Thoracic aorta (tissue), 2 donors: ENCODE measurements at places on chromosomes 5 and 9.

- H3K27ac ChIP-seq = no peak overlapping the region
- no peaks in the 10 kb centered on the region for H3K36me3 ChIP-seq
- no peaks in the 10 kb centered on the region for H3K27me3 ChIP-seq
- DNase-seq = no peak
- H3K4me3 ChIP-seq = no peak overlapping the region
Measured at GRCh38 chr5:96331210-96331609, 101.8 kb downstream of the PCSK1 start.

GRCh38 chr9:28289746-28290145 is 716.5 kb upstream of the C9orf72 start:
- no peak overlapping the region for H3K4me3 ChIP-seq
- no peaks in the 10 kb centered on the region for H3K4me1 ChIP-seq
- DNase-seq = no peak
- no peaks in the 10 kb centered on the region for H3K36me3 ChIP-seq

DNA sequence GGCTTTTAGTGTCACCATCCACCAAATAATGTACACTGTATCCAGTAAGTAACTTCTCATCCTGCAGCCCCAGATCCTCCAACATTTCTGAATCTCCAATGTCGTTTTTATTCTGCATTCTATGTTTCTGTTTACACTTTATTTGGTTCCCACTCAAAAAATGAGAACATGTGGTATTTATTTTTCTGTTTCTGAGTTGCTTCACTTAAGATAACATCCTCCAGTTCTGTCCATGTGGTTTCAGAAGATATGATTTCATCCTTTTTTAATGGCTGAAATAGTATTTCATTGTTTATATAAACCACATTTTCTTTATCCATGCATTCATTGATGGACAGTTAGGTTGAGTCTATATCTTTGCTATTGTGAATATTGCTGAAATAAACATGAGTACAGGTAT is 677.3 kb upstream of the FTMT start:
- H3K36me3 ChIP-seq = no peaks in the 10 kb centered on the region
- H3K4me1 ChIP-seq = no peaks in the 10 kb centered on the region
- no peaks in the 10 kb centered on the region for H3K27me3 ChIP-seq
- no peak overlapping the region for H3K4me3 ChIP-seq
- no peak for DNase-seq

DNA sequence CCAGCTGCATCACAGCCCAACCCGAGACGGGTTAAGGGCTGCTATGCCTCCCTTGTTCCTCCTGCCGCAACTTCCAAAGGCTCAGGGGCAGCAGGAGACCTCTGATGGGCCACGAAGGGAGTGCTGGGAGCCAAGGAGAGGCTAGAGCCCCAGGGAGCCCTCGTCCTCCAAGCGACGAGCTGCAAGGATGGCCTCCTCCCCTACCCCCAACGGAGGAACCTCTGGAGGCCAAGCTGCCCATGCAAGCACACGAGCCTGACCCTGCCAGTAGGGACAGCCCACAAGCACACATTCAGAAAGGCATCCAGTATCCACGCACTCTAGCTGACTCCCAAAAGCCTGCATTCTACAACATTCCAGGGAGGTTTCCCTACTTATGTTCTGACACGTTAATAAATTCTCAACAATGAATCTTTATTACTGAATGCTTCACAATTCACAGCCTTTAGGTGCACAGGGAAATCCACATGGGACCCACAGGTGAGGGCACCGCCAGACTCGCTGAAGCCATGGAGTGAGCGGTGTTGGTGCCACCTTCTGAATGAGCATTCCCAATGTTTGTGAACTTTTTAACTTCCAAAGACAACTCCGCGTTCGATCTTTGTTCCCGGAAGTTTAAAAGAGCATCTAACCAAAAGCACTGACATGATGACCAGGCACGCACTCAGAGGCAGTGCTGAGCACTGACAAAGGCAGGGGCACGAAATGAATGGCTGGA is 28.7 kb downstream of the IPPK start:
- no peak for DNase-seq
- H3K27ac ChIP-seq = no peak overlapping the region
- H3K27me3 ChIP-seq = no peaks in the 10 kb centered on the region
- H3K36me3 ChIP-seq = peaks cover 45% of the 10 kb centered on the region
- H3K4me1 ChIP-seq = no peaks in the 10 kb centered on the region

- H3K27me3 ChIP-seq = no peaks in the 10 kb centered on the region
- DNase-seq = no peak
- no peaks in the 10 kb centered on the region for H3K4me1 ChIP-seq
- H3K27ac ChIP-seq = no peak overlapping the region
Measured at GRCh38 chr5:97338729-97339128, 155.7 kb upstream of the RIOK2 start.

DNA sequence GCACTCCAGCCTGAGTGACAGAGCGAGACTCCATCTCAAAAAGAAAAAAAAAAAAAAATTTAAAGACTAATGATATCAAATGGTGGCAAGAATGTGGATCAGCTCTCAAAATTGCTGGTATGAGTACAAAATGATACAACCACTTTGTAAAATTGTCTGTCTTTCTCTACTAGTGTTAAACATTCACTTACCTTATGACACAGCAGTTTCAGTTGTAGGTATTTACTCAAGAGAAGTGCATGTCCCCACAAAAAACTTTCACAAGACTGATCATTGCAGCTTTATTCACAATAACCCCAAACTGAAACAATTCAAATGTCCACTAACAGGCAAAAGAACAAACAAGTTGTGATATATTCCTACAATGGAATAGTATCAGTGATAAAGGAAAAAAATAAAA is 14.7 kb upstream of the CETN3 start:
- H3K4me1 ChIP-seq = no peaks in the 10 kb centered on the region
- DNase-seq = no peak
- no peaks in the 10 kb centered on the region for H3K27me3 ChIP-seq
- no peak overlapping the region for H3K27ac ChIP-seq
- H3K36me3 ChIP-seq = no peaks in the 10 kb centered on the region

GRCh38 chr9:94199776-94200175 is 59.3 kb upstream of the ZNF169 start:
- H3K27ac ChIP-seq = no peak overlapping the region
- no peaks in the 10 kb centered on the region for H3K4me1 ChIP-seq
- peaks cover 18% of the 10 kb centered on the region for H3K36me3 ChIP-seq
- no peak overlapping the region for H3K4me3 ChIP-seq
- no peak for DNase-seq
- H3K27me3 ChIP-seq = no peaks in the 10 kb centered on the region

DNA sequence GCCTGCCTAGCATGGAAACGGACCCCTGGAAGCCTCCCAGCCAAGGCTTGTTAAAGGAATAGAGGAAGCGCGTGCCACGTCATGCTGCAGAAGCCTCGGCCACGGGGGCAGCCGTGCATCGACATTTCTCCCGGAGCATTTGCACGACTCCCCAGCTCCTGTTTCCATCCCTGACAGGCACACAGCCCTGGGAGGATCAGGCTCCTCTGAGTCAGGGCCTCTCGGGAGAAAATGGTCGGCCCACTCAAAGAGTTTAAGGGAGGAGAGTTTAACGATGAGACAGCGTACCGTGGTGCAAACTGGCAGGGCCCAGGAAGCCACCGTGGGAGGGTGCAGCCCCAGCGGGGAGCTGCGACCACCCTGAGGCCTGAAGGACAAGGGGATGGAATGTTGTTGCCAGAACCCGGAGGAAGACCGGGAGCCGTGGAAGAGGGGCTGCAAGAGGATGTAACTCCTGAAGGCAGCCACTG is 213.6 kb downstream of the PAX5 start:
- peaks cover 11% of the 10 kb centered on the region for H3K4me1 ChIP-seq
- no peak for DNase-seq
- H3K4me3 ChIP-seq = no peak overlapping the region

GRCh38 chr9:75780185-75780584 is 110.3 kb upstream of the PCSK5 start:
- no peaks in the 10 kb centered on the region for H3K4me1 ChIP-seq
- no peak for DNase-seq
- no peaks in the 10 kb centered on the region for H3K27me3 ChIP-seq
- H3K27ac ChIP-seq = no peak overlapping the region
